ENCODE measurements at places on chromosomes 2 and 18.

- DNase-seq, result no peak
These were observed 152.4 kb downstream of the LRRC30 start for GRCh38 chr18:7383002-7383980.

DNA sequence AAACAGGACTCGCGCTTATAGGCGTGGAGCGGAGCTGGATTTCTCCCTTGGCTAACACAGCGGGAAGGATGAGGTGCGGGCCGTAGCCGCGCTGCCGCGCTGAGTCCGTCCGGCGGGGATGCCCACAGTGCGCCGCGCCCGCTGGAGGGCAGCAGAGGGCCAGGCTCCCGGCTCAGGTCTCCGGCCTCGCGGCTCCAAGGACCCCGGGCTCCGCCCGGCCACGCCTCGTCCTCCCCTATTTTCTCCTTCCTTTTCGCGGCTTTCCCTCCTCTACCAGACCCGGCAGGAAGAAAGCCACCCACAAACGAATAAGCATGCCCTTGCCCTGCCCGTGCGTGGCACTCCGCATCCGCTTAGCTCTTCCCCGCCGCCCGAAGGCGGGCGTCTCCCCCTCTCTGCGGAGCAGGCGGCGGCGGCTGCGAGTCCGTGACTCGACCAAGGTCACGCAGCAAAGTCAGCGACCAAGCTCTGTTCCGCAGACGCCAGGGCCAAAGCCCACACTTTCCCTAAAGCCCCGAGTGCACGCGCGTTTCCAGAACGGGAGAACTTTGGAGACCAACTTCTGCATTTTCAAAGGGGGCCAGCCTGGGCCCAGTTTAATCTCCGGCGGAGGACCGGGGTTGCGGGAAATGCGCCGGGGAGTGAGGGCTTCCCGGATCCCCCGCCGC lies 48.5 kb downstream of the KCNIP3 start:
- DNase-seq, result peak; percentile 74

DNA sequence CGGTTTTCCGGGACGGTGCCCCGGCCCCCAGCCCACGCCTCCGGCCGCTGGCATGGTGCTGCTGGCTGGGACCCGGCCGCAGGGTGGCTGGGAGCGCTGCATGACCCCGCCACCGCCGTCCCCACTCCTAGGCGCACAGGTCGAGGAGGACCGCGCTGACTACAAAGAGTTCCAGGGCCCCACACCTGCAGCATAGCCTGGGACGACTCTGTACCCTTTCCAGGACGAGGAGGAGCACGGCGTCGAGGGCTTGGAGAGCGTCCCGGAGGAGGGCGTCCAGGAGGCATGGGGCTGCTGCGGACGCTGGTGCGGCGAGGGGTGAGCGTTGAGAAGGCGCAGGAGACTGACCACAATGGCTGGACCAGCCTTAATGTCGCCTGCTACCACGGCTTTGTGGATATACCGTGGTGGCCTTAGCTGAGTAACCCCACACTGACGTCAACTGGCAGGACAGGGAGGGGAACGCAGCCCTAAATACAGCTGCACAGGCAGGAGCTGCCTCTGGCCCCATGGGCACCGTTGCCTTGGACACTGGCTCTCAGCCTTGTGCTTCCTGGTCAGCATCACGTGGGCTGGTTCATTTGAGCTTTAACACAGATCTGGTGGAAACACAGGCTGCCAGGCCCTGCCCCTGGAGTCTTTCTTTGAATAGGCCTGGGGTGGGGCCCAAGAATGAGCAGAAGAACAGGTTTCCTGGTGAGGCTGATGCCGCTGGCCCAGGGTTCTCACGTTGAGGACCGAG lies 40.9 kb upstream of the TRIM43B start:
- no peak for DNase-seq

- no peak for DNase-seq
These were observed 44.7 kb downstream of the C2orf42 start for GRCh38 chr2:70145851-70146739.

Measured in GOT3 (cell line).